ENCODE measurements at places on chromosomes 13 and 19. TPM values are rescaled to one million over a fixed set of nuclear protein-coding genes. Genes with fewer than 3 reads are reported as not detected.

DNA sequence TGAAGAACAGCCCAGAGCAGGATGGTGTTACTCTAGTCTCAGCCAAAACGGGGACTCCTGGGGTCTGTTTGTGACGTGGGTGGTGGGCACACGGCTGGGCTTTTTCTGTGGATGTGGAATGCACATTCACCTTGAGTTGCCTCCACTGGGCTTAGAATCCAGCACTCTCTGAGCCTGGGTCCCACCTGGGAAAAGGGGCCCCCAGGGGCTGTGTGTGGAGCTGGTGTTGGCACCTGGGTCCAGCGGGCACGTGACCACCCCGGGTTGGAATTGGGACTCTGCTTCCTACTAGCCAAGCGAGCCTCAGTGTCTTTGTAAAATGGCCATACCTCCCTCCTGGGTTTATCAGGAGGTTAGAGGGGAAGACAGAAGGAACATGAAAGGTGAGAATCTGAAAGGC is 29.2 kb upstream of the F2RL3 start:
- no peaks in the 10 kb centered on the region for H3K27me3 ChIP-seq
- no peak for DNase-seq
- H3K36me3 ChIP-seq, result peaks cover 16% of the 10 kb centered on the region
- H3K4me1 ChIP-seq, result peaks cover 4% of the 10 kb centered on the region

GRCh38 chr13:72317346-72318109 is 409.9 kb downstream of the MZT1 start:
- H3K36me3 ChIP-seq, result no peaks in the 10 kb centered on the region
- no peaks in the 10 kb centered on the region for H3K4me1 ChIP-seq
- no peak overlapping the region for H3K4me3 ChIP-seq
- no peaks in the 10 kb centered on the region for H3K27me3 ChIP-seq
- no peak overlapping the region for H3K27ac ChIP-seq

- no peak overlapping the region for H3K27ac ChIP-seq
- no peak for DNase-seq
- no peaks in the 10 kb centered on the region for H3K36me3 ChIP-seq
- no peaks in the 10 kb centered on the region for H3K27me3 ChIP-seq
These were observed 23.1 kb upstream of the SPRY2 start for GRCh38 chr13:80363890-80364503.

DNA sequence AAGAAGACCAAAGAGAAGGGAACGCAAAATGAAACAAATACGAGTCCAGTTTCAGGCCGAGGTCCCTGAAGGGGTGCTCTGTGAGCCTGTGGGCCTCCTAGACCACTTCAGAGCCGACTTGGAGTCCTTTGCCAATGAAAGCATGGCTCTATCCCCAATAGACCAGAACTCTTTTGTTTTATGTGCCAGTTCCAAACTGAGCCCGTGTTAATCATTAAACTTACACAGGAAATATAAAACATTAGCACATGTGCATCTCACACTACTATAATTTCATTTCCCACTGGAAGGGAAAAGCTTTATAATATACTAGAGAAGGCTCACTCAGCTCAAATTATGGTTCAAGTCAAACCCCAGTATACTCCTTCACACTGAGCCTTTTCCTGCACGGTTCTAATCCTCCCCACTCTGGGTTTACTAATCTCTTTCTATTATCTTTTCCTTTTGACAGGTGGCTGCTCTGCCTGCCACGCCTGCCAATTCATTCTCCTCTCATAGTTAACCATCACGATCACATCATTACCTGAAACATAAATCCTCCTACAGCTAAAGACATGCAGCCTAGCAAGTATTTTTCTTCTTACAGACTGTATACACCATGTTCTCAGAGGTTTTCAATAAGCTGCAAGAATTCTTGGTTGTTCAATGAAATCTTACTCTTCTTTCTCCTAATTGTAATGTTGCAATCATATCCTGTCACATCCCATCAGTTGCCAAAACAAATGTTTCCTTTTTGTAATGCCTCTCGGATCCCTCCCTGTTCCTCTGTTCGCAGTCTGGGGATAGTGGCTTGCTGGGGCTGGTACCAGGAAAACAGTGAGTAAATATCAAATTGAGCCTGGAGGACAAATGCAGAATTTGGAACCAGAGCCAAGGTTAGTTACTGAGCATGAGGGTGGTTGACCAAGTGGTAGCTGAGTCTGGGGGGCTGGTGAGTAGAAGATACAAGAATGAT is 18.8 kb upstream of the WASF3 start:
- no peaks in the 10 kb centered on the region for H3K36me3 ChIP-seq
- H3K27me3 ChIP-seq, result no peaks in the 10 kb centered on the region
- H3K4me3 ChIP-seq, result no peak overlapping the region

GRCh38 chr13:43274881-43275280 is 251.5 kb downstream of the DNAJC15 start:
- no peak overlapping the region for H3K4me3 ChIP-seq
- no peak for DNase-seq
- H3K36me3 ChIP-seq, result no peaks in the 10 kb centered on the region
- H3K27ac ChIP-seq, result no peak overlapping the region

GRCh38 chr13:92963029-92963428 is 263.6 kb upstream of the GPC6 start:
- H3K36me3 ChIP-seq, result no peaks in the 10 kb centered on the region
- no peak for DNase-seq
- no peaks in the 10 kb centered on the region for H3K4me1 ChIP-seq
- H3K4me3 ChIP-seq, result no peak overlapping the region
- H3K27me3 ChIP-seq, result no peaks in the 10 kb centered on the region

- no peaks in the 10 kb centered on the region for H3K4me1 ChIP-seq
- H3K27me3 ChIP-seq, result no peaks in the 10 kb centered on the region
- H3K27ac ChIP-seq, result no peak overlapping the region
- no peaks in the 10 kb centered on the region for H3K36me3 ChIP-seq
These were observed 35.4 kb downstream of the ARHGAP35 start for GRCh38 chr19:46896076-46896794.

DNA sequence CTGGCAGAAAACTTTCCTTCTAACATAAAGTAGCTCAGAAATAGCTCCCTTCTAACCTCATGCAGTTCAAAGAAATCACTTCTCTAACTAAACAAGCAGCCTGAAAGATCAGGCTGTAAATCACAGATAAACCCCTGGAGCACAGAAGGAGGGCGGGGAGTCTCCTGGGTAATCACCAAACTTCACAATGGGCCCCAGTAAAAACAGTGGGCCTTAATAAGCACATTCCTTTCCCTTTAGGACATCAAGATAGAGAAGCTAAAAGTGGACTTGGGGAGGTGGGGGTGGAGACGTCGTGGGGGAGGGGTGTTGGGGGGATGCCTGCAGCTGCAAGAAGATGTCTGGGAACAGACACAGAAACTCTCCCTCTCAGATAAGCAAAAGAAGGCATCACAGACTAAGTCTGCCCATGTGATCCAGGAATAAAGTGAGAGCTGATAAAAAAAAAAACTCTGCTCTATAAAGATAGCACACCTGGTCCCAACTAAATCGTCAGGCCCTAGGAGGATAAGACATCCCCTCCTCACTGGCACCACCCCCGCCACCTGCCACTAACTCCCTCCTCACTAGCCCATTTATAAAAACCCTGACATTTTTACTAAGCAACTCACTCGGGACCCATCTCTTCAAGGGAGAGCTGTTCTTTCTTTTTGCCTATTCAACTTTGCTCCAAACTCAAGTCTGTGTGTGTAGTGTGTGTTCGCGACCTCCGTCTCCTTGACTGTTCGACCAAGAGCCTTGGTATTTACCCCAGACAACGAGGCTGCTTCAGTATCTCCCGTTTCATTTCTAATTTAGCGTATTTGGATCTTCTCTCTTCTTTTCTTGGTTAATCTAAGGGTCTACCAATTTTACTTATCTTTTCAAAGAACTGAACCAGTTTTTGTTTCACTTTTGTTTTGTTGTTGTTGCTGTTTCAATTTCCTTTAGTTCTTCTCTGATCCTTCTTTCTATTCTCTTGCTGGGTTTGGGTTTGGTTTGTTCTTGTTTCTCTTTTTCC is 31.7 kb downstream of the DNAJC15 start:
- peak overlapping the region; percentile 89 for H3K27ac ChIP-seq
- H3K4me3 ChIP-seq, result peak overlapping the region; percentile 64
- H3K27me3 ChIP-seq, result no peaks in the 10 kb centered on the region
- peak; percentile 52 for DNase-seq
- peaks cover 2% of the 10 kb centered on the region for H3K36me3 ChIP-seq
- peaks cover 23% of the 10 kb centered on the region for H3K4me1 ChIP-seq

GRCh38 chr19:23062921-23063320 is 53.9 kb upstream of the ZNF730 start:
- no peak overlapping the region for H3K27ac ChIP-seq
- DNase-seq, result no peak
- H3K4me3 ChIP-seq, result no peak overlapping the region
- H3K4me1 ChIP-seq, result no peaks in the 10 kb centered on the region
- no peaks in the 10 kb centered on the region for H3K27me3 ChIP-seq

DNA sequence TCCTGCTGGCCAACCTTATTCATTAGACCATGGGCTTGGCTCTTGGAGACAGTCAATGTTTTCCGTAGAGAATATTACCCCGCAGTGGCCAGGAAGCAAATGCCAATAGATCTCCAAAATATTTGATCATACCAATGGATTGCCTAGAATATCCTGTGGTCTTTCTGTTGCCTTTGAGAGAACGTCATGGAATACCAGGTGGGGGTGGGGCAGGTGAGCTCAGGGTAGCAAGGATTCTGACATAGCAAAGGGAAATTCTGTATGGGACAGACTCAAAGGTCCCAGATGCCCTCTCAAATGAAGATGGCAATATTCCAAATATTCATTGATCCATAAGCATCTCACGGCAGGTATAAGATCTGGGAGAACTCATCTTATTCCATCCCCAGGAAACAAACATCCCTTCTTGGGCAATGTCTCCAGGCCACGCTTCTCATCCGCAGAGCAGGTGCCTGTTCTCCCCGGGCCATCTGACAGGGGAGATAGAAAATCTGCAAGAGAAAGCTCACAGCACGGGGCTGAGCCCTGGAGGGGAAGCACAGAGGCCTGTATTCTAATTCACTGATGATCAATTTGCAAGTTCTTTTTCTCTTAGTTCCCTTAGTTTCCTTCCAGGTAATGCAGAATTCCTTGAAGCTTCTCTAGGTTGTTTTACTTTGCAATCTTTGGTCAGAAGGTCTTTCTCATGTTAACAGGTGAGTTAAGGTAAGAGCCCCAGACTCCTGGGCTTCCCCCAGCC is 69.6 kb upstream of the TSHZ3 start:
- no peaks in the 10 kb centered on the region for H3K4me1 ChIP-seq
- H3K36me3 ChIP-seq, result no peaks in the 10 kb centered on the region
- H3K27me3 ChIP-seq, result peaks cover 4% of the 10 kb centered on the region
- H3K27ac ChIP-seq, result no peak overlapping the region

- no peak overlapping the region for H3K27ac ChIP-seq
- H3K4me3 ChIP-seq, result no peak overlapping the region
- H3K27me3 ChIP-seq, result no peaks in the 10 kb centered on the region
- H3K4me1 ChIP-seq, result no peaks in the 10 kb centered on the region
- DNase-seq, result no peak
- no peaks in the 10 kb centered on the region for H3K36me3 ChIP-seq
These were observed 312.9 kb upstream of the SLITRK5 start for GRCh38 chr13:87358319-87358718.

- H3K4me3 ChIP-seq, result no peak overlapping the region
- H3K27ac ChIP-seq, result no peak overlapping the region
- H3K27me3 ChIP-seq, result no peaks in the 10 kb centered on the region
- DNase-seq, result no peak
- no peaks in the 10 kb centered on the region for H3K36me3 ChIP-seq
These were observed 34.3 kb upstream of the PCDH8 start for GRCh38 chr13:52882785-52883184.

GRCh38 chr13:30796132-30796572 is 60.8 kb downstream of the ALOX5AP start:
- H3K4me1 ChIP-seq, result peaks cover 14% of the 10 kb centered on the region
- no peak for DNase-seq
- H3K27me3 ChIP-seq, result no peaks in the 10 kb centered on the region
- H3K27ac ChIP-seq, result no peak overlapping the region

The RDH8 gene
- not detected for total RNA-seq

The MCOLN1 gene
- 37.6 TPM for total RNA-seq

The SMIM44 gene
- total RNA-seq, result not detected

Data from natural killer cell (primary cell).